ENCODE measurements at places on chromosomes 12 and 14.

DNA sequence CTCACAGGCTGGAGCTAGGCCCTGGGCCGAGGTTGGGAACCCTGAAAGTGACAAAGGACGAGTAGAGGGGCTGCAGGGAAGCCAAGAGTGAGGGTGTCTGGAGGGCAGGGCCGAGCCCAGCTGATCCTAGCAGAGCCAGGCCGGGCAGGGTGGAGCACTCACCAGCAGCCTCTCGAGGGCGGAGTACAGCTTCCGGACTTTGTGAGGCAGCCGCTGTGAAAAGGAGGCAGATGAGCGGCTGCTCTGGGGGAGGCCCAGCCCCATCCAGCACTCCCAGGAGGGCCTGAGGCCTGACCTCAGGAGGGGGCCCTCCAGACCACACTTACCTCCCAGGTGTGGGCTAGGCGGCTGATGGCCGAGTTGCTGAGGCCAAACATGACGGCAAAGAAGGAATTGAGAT is 14.7 kb upstream of the ENDOU start:
- DNase-seq, result no peak

DNA sequence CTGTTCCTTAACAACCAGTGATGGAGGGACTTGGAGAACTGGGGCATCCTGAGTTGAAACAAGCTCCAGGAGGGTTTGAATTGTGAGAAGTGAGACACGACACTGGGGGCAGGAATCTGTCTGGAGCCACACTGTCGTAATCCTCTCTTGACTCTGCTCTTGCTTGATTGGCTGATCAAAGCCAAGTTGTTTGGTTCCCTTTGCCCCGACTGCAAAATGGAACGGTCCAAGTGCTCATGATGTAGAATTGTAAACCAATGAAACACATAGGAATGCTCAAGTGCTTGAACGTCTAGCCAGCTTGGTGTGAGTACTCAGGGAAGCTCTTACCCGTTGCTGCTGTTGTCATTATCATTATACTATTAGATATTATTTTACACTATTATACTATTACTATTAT is 98.1 kb downstream of the TMEM132C start:
- DNase-seq, result no peak

- DNase-seq, result no peak
These were observed 52.1 kb upstream of the DCD start for GRCh38 chr12:54700301-54700700.

GRCh38 chr12:49708851-49709250 is 1.6 kb upstream of the FMNL3 start:
- no peak for DNase-seq

DNA sequence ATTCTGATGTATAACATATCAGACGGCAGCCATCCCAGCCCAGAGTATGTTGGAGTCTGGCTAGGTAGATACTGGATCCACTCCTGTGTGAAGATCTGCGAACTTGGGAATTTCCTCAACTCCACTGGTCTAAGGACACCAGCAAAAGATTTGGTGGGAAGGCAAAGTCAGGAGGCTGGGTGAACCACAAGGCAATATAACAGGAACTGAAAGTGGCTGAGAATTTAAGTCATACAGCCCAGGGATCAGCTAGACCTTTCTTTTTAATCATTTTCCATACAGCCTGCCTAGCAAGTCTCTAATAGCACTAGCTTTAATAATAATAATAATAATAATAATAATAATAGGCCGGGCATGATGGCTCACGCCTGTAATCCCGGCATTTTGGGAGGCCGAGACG is 34.8 kb downstream of the BRAP start:
- no peak for DNase-seq
